SJSA1 (cell line): ENCODE measurements at places on chromosomes 11 and 22.

DNA sequence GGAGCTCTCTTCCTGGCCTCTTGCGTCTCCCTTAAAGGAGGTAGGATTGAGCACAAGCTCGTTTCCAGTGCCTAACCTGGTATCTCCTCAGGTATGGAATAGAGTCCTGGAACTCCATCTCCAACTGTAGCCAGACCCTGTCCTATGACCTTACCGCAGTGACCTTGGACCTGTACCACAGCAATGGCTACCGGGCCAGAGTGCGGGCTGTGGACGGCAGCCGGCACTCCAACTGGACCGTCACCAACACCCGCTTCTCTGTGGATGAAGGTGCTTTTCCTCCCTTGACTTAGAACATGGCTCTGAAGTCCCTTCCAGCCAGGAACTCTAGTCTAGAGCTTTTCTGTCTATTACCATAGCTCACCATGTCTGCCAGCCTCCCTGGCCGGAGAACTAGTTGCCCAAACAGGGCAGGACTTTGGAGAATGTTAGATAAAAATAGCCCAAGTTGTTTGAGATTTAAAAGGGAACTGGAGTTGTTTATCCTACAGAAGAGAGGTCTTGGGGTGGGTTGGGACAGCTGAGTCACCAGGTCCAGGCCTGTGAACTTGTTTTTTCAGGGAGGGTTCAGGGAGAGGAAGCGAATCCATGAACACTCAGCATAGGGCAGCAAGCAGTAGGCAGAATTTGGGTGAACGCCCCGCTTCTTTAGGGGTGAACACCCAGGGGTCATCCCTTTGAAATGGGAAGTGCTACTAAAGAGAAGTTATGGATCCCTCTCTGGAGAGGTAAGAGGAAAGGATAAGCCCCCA is 3.3 kb downstream of the IL10RA start:
- DNase-seq: no peak

GRCh38 chr11:37142591-37142990 is 544.6 kb upstream of the RAG2 start:
- no peak for DNase-seq

GRCh38 chr22:36002718-36003260 is 25.8 kb downstream of the RBFOX2 start:
- DNase-seq: no peak

DNA sequence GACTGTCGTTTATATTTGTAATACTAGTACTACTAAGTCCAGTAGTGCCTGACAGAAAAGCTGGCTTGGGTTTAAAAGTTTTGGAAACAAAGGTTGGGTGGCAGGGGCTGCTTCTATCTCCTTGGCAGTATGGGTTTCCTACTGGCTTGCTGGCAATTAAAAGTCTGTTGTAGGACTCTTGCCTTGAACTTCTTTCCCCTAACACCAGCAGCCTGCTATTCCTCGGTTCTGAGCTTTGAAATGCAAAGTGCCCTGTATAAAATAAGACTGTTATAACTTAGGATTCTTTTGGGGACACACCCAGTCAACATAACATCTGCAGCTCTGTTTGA is 1.3 kb downstream of the RNF169 start:
- DNase-seq: no peak

DNA sequence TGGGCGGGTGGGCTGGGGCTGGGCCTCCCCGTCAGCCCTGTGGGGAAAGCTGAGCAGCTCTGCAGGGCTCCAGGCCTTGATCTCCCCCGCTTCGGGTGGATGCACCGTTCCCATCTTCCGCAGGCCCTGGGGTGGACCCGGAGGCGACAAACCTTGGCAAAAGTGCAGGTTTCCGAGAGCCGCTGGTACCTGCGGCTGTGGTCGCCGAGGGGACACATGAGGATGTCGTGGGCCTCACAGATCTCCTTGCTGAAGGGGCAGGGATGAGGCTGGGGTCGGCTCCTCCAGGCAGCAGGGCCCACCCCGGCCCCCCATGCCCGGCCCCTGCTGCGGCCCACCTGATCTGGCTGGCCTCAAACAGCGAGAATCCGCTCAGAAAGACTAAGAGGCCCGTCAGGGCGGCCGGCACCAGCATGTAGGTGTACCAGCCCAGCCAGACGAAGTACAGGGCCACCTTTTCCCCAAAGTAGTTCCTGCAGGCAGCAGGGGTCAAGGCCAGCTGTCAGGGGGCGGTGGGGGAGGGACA is 11.8 kb downstream of the ANO9 start:
- no peak for DNase-seq

GRCh38 chr11:11458485-11458884 is 105.4 kb upstream of the CSNK2A3 start:
- DNase-seq: no peak

- DNase-seq: no peak
These were observed 161.3 kb downstream of the MYO18B start for GRCh38 chr22:25903294-25903693.

DNA sequence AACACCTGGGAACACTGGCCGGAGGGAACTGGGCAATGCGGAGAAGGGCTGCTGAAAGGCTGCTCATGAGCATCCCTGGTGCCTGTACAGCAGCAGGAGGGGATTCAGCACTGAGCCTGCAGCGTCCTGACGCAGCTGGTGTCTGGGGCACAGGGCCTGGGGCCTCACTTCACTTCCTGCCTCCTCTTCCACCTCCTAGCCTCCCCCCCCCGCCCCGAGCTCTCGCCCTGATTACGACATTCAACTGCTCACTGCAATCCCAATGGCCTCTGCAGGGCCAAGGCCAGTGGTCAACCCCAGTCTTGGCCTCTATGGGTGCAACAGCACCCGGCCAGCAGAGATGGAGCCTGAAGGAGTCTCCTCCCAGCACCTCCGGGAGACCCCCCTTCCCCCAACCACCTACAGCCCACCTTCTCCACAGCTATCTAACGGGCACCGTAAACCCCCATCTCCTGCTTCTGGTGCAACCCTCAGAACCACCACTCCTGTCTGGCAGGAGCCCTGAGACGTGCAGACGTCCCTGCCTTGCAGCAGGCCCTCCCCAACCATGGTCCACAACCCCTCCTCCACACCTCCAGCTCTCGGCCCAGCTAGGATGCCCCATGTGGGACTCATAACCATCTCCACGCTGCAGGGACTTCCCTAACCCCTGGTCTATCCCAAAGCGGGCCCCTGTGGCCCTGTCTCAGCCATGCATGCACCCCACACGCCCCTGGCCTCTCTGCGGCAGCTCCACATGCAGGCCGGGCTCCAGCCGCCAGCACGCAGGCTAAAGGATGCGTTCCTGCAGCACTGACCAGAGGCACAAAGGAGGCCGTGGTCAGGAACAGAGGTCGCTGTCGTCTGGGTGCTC is 38.2 kb downstream of the BRD1 start:
- no peak for DNase-seq

GRCh38 chr22:17476838-17477237 is 86.5 kb upstream of the SLC25A18 start:
- DNase-seq: no peak

- DNase-seq: no peak
These were observed 1.7 kb downstream of the RPS19BP1 start for GRCh38 chr22:39530692-39531331.

DNA sequence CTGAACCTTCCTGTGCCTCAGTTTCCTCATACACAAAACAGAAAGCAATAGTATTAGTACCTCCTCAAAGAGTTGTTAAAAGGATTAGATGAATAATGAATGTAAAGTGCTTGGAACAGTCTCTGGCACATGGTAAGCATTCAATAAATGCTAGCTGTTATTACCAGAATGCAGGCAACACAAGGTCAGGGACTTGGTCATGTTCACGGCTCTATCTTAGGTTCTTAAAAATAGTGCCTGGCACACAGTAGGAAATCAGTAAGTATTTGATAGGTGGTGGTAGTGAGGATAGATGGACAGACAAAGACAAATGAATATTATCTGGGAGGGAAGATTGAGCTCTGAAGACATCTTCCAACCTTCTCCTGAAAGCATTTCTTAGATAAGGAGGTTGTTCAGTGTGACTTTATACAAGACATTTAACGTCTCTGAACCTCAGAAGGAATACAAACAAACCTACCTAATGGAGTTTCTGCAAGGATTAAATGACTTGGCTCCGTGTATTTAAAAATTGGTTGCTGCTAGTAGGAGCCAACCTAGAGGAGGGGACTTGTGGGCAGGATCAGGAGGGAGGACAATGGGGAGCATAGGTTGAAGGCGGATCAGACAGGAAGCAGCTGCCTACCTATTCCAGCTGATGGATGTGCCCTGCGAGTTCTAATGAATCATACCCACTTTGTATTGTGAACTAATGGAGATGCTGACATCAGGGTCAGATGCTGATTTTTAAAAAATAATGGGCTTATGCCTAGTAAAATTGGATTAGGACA is 94.1 kb downstream of the DBX1 start:
- DNase-seq: no peak

- DNase-seq: no peak
These were observed 7.1 kb downstream of the YWHAH start for GRCh38 chr22:31951194-31952093.

- no peak for DNase-seq
These were observed 44.0 kb upstream of the KLHL35 start for GRCh38 chr11:75476739-75477613.

- DNase-seq: no peak
These were observed 7.7 kb downstream of the CARD10 start for GRCh38 chr22:37511395-37512104.

- DNase-seq: no peak
These were observed 27.9 kb downstream of the RNF169 start for GRCh38 chr11:74776546-74776945.

DNA sequence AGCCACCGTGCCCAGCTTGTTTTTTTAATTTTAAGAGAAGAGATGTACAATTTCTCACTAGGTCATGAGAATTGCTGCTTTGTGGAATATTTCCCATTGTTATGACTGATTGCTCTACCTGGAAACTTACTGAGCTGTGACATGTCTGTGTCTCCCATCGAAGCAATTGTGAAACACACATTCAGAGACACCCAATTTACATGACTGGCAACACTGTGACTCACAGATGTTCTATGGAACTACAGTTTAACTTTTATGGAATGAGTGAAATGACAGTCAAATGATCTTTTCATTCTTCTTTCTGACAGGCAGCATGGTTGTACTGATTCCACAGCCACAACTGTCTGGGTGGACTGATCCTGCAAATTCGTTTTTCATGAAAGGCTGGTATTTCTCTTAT is 32.3 kb downstream of the ELF5 start:
- no peak for DNase-seq

DNA sequence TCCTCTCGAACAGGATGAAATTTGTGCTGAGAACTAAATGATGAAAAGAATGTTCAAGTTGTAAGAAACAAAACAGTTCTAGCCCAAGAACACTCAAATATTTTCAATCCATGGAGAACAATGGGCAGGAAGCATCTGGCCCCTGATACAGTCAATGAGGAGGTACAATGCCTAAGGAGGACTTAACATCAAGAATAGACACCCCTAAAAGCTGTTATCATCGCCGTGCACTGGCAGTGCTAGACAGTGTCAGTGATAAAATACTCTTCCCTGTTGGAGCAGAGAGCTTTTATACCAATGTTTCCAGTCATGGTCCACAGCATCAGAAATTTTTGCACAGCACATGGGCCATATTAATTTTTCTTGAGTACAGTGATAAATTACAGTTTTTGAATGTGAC is 20.2 kb upstream of the VSTM5 start:
- no peak for DNase-seq

- DNase-seq: no peak
These were observed 96.8 kb downstream of the WNT7B start for GRCh38 chr22:45880091-45880715.

- no peak for DNase-seq
These were observed 446.3 kb downstream of the SOX6 start for GRCh38 chr11:15909937-15910598.

DNA sequence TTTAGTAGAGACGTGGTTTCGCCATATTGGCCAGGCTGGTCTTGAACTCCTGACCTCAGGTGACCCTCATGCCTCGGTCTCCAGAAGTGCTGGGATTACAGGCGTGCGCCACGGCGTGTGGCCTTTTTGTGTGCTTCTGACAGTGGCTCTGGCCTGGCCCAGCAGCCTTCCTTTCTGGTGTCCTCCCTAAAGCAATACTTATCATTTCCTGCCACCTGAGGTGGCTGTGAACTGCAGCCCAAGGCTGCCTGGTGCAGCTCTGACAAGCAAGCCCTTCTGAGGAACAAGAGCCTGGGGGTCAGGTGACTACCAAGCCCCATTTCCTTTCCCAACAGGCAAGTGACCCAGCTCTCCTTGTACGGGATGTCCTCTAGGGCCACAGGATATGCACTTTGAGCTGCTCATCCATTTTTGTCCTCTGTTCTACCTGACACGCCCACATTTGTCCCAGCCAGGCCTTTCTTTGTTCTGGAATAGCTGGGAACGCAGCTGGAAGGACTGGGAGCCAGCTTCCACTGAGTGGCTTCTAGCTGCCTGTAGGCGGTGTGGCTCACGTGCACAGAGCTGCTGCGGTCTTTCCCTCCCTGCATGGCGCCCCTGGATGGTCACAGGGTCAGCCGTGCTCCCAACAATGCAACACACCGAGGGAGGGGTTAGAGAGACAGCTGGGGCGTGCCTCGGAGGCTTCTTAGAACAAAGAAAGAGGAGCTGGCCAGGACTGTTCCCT is 12.3 kb upstream of the BID start:
- no peak for DNase-seq

DNA sequence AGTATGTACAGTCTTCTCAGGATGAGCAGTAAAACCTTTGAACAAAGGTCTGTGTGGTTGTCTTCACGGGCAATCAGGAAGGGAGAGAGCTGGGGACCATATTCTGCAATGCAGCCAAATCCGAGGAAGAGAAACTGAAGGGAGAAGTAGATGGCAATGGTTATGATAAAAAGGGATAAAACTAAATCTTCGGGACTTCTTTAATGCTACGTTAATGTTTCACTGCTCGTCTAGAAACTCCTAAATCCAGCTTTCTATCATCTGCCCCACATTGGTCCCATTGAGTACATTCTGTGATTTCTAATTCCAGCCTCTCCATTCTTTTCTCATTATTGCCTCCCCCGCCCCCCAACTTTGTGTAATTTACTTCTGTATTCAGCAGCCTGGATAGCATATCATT is 1.7 kb downstream of the TIMM10B start:
- DNase-seq: no peak

DNA sequence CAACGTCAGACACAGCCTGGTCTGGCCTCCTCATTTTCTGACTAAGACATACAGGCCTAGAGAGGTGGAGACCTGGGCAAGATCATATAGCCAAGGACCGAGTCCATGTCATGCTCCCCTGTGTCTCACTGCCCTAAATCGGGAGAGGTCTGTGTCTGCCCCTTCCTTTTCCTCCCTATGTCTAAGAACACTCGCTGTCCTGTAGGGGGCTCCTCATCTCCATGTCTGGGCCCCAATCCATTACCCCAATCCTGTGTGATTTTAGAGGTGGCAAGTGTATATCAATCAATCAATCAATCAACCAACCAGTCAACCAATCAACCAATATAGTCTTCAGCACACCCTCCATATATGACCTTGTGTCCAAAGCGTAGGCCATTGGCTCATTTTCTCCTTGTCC is 125.7 kb downstream of the KIRREL3 start:
- no peak for DNase-seq

DNA sequence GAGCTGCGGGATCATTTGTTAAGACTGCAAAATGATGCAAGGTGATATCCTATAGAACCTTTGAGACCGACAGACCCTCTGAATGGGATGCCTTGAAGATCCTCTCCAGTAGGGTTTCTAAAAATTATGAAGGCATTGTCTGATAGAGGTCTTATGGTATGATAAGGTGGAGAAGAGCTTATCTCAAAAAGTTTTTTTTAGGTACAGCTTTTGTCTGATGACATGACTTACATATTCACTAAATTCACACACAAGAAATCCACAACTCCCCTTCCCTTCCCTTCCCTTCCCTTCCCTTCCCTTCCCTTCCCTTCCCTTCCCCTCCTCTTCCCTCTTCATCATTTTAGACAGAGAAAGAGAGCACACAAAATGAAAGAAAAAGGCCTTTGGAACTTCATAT is 118.4 kb upstream of the CTSC start:
- DNase-seq: no peak
